ENCODE measurements at places on chromosomes 2 and 18.

DNA sequence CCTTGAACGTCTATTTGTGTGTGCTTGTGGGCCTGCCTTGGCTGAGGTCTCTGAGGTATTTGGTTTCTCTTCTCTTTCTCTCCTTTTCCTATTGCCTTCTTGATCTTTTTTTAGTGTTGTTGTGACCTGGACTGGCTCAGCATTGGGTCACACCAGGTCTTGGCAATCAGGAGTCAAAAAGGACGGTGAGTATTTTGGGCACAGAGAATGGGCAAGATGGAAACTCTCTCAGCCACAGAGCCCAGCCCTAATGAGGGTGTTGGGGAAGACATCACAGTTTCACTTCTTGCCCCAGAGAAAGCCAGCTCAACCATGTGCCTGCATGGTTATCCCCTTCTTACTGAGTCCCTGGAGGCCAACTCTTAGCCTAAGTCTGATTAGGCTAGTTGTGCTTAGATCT lies 13.7 kb upstream of the INO80C start:
- DNase-seq, result no peak

DNA sequence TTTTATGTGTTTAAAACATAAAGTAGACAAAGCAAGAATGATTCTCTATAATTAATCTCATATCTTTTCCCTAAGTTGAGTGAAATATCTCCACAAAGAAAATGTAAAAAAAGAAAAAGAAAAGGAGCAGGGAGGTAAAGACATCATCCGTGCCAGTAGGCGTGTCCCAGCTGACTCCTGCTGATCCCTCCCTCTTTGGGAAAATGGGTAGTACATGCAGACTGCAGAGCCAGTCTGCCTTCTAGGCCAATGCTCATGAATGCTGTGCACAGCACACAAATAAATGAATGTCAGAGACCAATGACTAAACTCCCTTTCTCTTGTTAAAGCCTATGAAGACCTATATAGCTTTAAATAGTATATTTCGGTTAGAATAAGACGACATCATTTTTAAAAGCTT lies 64.7 kb downstream of the RAPH1 start:
- DNase-seq, result no peak

DNA sequence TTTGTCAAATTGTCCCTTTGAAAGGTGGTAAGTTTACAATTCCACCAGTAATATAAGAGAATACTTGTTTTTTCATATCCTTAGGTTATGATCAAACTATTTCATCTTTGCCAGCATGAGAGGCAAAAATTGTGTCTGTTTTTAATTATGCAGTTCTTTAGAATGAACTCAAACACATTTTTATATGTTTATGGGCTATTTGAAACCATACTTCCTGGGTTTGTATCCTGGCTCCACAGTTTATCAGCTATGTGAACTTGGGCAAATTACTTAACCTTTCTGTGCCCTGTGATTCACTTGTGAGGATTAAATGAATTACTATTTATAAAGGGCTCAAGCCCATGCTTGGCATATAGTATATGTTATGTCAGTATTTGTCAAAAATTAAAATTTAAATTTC lies 109.4 kb downstream of the TANC1 start:
- DNase-seq, result no peak

DNA sequence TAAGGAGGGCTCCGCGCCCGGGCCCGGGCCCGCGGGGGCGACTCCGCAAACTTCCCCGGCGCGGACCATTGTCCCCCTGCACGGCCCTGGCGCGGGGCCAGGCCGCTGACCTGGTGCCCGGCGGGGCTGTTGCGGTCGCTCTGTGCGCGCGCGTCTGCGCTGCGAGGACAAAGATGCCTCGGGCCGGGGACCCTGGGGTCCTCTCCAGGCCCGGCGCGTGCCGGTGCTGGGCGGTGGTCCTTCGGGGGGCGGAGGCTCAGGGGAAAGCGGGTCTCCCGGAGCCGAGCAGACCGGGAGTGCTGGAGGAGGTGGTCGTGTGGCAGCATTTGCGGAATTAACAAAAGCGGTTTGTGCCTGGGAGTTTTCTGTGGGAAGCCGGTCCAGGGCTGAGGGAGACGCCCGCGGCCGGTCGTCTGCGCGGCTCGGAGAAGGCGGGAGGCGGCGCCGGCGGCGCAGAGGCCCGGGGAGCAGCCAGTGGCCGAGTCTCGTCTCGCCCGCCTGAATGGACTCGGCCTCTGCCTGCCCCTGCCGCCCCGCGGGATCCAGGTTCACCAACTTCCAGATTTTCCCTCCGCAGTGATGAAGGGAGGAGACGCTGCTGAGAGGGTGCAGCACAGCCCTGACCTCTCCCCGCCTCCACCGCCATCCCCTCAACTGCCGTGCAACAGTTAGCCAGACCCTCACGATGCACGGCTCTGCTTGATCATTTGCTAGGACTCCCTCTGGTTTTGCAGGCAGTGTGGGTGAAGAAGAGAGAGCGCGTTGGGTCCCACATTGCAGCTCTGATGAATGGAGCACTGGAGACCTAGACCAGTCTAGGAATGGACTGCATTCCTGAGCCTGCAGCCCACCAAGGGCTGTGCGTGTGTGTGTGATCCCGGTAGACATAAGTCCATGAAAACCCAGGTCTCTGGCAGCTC lies 705 bp downstream of the EFR3B start:
- peak; percentile 57 for DNase-seq

- DNase-seq, result no peak
Observed at GRCh38 chr2:63537306-63537705, 51.0 kb downstream of the WDPCP start.
